WERI-Rb-1 (cell line): ENCODE measurements at places on chromosomes 16 and 17.

DNA sequence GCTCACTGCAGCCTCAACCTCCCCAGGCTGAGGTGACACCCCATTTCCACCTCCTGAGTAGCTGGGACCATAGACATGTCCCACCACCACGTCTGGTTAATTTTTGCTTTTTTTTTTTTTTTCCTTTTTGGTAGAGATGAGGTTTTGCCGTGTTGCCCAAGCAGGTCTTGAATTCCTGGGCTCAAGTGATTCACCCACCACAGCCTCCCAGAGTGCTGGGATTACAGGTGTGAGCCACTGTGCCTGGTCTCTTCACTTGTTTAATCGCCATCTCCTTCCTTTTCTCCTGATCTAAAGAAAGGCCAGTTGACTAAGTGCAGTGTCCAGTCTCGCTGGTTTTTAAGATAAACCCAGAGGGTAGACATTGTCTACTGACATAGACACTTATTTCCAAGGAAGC lies 152.0 kb downstream of the C16orf95 start:
- DNase-seq: no peak

- DNase-seq: peak; percentile 66
Observed at GRCh38 chr17:62704381-62704971, 77.0 kb downstream of the MRC2 start.

- DNase-seq: no peak
Observed at GRCh38 chr17:38719943-38720641, 10.0 kb upstream of the CISD3 start.

DNA sequence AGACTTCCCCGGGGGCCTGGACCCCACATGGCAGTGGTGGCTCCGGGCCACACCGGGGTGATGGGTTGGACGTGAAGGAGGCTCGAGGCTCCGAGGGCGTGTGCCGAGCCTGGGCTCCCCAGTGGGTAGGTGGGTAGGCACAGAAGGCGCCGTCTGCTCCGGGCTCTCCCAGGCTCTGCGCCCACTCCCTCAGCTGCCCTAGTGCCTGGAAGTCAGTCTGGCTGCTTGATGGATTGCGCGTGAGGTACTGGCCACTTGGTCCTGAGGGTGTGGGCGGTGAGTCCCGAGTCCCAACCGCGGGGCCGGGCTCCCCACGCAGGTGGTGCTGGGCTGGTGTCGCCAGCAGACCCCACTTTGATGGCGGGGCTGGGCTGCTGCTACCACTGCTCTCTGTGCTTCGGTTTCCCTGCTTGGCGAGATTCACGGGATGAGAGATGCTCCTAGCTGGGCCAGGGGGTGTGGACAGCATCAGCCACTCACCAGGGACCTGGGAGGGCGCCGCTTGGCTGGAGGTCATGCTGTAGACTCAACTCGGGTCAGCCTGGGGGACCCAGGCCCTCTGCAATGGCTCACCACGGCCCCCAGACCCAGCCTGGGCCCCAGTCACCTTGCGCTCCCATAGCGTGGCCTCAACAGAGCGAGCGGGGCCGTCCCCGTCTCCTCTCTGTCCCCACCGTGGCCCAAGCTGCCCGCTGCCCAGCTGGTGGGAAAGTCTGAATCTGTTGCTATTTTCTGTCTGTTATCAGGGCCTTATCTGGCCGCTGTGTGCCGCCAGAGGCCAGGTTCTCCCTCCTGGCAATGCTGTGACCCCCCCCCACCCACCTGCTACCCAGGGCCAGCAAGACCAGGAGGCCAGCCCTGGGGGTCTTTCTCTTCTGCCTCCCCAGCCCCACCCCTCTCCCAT lies 26.1 kb downstream of the ZFPM1 start:
- no peak for DNase-seq

GRCh38 chr17:52505601-52506000 lies 347.1 kb upstream of the CA10 start:
- no peak for DNase-seq

DNA sequence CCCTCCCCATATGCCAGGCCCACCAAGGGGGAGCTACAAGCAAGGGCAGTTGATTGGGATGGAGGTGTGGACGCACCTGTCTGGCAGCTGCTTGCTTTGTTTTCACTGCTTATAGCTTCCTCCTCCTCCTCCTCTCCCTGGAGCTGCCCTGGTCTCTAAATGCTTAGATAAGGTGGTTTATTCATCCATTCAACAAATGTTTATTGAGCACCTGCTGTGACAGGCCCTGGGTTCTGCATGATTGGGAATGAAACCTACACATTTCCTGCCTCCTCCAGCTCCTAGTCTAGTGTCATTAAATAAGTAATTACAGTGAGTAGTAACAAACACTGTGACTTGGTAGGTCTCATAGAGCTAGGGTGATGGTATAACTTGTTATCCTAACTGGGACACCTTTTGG lies 17.4 kb upstream of the MAP3K14 start:
- DNase-seq: no peak

DNA sequence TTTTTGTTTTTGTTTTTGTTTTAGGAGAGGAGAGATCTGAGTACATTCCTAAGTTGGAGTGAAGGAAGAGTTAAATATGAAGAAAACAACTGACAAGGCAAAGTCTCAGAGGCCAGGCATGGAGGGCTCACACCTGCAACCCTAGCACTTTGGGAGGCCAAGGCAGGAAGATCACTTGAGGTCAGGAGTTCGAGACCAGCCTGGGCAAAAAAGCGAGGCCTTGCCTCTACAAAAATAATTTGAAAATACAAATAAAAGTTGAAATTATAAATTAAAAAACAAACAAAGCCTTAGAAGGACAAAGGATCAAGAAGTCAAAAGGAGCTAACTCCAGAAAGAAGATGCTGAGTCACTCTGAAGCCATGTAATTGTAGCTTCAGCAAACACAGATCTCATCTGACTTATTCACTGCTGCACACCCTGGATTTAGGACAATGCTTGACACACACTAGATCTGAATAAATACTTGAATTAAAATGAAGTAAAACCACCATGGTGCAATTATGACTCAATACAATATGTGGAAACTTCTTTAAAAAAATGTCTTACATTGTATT lies 9.1 kb downstream of the CEP20 start:
- DNase-seq: no peak

DNA sequence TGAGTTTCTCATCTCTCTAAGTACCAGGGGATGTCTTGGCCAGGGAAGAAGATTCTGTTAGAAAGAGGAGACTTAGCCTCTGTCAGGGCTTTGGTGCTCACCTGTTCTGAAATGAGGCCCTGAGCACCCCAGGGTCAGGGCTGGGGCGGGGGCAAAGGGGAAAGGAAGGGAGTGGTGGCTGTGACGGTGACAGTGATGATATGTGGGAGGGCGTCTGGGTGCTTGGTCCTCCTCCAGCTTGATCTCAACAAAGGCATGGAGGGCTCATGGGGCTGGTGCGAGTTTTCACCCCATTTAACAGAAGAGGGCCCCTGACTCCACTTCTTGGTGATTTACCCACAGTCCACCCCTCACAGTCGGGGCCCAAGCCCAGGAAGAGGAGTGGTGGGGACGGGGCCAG lies 15.1 kb downstream of the SOX8 start:
- no peak for DNase-seq

- DNase-seq: no peak
Observed at GRCh38 chr16:61936522-61936921, 99.7 kb downstream of the CDH8 start.

DNA sequence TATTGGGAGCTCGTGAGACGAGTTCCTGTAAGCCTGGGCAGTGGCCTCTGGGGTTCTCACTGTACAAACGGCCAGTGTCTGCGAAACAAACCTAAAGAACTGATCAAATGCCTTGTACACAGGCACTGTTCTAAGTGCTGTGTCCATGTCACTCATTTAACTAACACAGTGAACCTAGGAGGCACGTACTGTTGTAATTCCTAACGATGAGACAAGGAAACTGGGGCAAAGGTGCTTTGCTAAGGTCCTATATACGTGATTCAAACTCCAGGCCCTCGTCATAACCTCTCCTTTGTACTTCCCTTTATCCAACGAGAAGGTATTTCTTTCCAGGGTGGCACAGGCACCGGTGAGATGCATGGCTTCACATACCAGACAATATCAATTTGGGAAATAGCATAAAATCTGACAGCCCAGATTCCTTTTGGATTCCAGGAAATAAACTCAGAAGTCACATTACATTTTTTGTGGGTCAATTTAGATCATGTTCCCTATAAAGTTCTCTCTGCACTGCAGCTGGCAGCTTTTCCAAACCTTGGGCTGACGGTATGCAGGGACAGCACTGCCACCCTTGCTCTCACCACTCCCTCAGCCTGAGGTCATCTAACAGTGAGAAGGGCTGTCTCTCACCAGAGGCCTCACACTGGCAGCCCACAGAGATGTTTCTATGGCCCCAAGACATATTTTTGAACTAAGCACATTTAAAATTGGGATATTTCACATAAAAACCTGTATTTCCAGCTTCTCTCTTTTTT lies 18.3 kb downstream of the GLYR1 start:
- no peak for DNase-seq

DNA sequence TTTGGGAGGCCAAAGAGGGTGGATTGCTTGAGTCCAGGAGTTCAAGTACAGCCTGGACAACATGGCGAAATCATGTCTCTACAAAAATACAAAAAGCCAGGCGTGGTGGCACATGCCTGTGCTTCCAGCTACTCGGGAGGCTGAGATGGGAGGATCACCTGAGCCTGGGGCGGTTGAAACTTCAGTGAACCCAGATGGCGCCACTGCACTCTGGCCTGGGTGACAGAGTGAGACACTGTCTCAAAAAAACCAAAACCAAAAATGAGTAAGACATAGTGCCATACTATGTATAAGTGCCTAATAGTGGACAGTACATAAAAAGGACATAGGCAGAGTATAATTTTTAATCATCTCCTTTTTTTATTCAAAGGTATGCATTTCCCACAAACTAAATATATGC lies 4.0 kb downstream of the CTC1 start:
- no peak for DNase-seq

GRCh38 chr16:82603784-82604411 lies 22.9 kb upstream of the CDH13 start:
- DNase-seq: peak; percentile 47

- no peak for DNase-seq
Observed at GRCh38 chr16:86984991-86985647, 332.1 kb downstream of the C16orf95 start.

- DNase-seq: no peak
Observed at GRCh38 chr17:5640726-5641125, 56.4 kb upstream of the NLRP1 start.

DNA sequence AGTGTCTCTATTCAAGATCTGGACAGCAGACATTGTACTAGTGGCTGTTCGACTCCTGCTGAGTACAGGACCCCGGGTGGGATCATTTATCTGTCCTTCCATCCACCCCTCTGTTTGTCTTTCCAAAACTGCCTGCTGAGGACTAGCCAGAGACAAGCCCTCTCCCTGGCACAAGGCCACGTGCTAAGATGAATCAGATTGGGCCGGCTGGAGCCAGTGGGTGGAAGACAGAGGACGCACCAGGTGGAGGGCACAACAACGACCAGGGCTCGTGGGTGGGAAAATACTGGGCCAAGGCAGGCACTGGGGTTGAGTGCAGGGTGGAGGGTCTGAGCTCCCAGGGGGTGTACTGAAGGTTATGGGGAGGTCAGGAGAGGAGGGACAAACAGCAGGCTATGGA lies 1.4 kb upstream of the CA7 start:
- DNase-seq: no peak

GRCh38 chr17:64491034-64491860 lies 5.6 kb downstream of the POLG2 start:
- peak; percentile 62 for DNase-seq

GRCh38 chr17:15909481-15909991 lies 35.4 kb upstream of the ADORA2B start:
- DNase-seq: no peak

DNA sequence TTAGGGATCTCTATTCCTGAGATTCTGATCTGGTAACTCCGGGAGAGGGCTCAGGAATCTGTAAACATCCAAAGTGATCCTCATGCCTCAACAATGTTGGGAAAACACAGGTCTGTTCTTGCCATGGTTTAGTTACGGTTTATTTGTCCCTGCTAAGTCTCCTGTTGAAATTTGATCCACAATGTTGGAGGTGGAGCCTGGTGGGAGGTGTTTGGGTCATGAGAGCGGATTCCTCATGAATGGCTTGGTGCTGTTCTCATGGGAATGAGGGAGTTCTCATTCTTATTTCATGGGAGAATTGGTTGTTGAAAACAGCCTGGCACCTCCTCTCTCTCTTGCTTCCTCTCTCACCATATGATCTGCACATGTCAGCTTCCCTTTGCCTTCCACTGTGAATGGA lies 608.6 kb upstream of the GOT2 start:
- no peak for DNase-seq

- peak; percentile 97 for DNase-seq
Observed at GRCh38 chr17:74759941-74760340, 11.5 kb downstream of the NHERF1 start.
